ENCODE measurements at places on chromosomes 2 and 18.
A peak's percentile ranks its signal among the peaks of the same experiment; 100 is the strongest.

DNA sequence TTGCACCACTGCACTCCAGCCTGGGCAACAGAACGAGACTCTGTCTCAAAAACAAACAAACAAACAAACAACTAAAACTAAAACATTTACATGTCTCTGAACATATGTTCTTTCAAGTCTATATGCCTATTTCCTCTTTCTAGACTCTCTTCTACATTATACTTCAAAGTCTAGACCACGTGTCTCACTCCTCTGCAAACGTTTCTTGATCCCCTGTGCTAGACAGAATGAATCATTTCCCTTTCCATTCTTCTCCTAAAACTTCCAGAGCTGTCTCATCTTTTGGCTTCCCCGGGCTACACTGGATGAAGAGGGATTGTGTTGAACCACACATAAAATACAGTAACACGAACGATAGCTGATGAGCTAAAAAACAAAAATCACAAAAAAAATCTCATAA is 67.1 kb downstream of the BAZ2B start:
- DNase-seq = no peak

GRCh38 chr2:195468771-195469170 is 188.3 kb upstream of the SLC39A10 start:
- DNase-seq = no peak

DNA sequence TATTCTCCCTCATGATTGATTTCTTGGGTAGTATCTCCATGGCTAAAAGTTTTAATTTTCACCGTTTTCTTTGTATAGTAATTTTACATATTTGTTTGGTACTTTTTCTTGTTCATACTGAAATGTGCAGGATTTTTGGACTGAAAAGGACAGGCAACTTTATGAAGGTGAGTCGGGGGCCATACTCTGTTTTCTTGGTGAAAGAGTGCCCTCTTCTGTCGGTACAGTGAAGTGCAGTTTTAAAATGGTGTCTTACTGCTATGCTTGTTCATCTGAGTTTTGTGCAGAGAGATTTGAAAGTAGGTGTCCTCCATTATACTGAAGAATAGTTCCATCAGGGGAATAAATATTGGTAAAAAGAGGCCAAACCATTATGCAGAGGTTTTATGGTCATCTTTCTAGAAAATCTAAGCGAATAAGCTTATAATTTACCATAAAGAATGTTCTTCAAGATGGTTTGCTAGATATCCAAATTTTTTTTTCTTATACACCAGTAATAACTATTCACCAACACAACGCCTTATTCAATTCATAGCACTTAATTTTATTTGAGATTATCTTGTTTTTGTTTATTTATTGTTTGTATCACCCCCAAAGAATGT is 8.7 kb upstream of the SERPINB13 start:
- no peak for DNase-seq

- DNase-seq = peak; percentile 84
Observed at GRCh38 chr18:31684279-31685096, at the start of gene B4GALT6. B4GALT6 (minus strand) TSS chr18:31684581; CDS start chr18:31684426, 155 bp downstream.

- no peak for DNase-seq
Observed at GRCh38 chr2:239891698-239892097, 133.4 kb downstream of the NDUFA10 start.

DNA sequence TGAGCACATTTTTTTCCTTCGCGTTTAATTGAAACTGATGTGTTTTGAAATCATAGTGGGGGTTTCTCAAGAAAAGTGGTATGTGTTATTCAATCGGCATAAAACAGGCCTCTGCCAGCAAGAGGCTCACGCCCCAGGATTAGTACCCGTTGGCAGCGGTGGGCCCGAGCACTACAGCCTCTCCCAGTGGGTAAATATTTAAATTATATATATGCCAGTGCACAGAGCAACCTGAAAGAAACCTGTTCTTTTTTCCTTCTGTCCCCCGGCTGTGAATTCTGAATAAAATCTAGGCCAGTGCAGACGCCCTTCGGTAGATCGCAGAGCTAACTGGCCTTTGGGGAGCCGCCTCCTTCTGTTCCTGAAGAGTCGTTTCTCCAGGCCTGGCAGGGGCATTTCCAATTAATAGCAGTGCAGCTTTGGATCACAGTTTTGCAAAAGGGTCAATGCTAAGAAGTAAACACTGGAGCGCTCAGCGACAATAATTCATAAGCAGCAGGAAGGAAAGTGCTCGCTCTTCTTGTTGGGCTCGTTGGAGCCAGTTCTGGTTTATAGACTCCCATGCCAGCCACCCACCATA is 202.8 kb upstream of the SALL3 start:
- DNase-seq = no peak

GRCh38 chr18:70250781-70251180 is 38.1 kb upstream of the SOCS6 start:
- DNase-seq = no peak

DNA sequence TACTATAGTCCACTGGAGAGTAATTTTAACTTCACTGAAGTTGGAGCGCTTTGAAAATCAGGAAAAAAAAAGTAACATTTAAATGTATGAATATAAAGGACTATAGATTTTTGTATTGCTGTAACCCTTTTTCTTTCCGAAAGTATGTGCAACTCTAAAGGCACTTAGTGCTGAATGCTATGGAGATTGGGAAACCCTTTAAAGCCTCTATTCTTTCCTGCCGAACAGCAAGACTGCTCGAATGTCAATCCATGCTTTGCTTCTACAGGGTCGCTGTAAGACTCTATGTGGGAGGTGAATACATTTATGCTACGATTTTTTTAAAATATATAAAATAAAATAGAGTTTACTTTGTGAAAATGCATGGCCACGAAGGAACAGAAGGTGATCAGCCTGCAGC is 825 bp downstream of the GRB14 start:
- no peak for DNase-seq

DNA sequence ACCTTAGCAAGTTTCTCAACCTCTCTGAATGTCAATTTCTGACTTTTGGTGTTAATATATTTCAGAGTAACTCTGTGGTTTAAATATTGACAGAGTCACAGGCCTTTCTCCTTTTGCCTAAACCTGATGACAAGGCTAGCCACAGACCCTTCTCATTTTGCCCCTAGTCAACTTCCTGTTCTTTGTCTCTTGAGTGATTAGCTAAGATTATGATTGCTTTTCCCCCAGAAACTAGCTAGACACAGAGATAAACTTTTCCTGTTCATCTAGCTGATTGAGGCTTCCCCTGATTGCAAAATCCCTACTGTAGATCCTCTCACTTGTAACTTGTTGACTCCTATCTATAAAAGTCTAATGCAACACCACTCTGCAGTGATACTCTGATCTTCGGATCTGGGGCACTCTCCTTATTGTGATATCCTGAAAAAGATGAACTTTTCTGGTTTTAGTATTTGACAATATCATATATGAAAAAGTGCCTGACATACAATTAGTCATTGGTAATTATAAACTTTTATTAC is 241.4 kb downstream of the ZNF385B start:
- no peak for DNase-seq

GRCh38 chr2:233402346-233402745 is 48.1 kb downstream of the DGKD start:
- no peak for DNase-seq

- DNase-seq = no peak
Observed at GRCh38 chr2:46857871-46858701, 57.5 kb downstream of the MCFD2 start.

DNA sequence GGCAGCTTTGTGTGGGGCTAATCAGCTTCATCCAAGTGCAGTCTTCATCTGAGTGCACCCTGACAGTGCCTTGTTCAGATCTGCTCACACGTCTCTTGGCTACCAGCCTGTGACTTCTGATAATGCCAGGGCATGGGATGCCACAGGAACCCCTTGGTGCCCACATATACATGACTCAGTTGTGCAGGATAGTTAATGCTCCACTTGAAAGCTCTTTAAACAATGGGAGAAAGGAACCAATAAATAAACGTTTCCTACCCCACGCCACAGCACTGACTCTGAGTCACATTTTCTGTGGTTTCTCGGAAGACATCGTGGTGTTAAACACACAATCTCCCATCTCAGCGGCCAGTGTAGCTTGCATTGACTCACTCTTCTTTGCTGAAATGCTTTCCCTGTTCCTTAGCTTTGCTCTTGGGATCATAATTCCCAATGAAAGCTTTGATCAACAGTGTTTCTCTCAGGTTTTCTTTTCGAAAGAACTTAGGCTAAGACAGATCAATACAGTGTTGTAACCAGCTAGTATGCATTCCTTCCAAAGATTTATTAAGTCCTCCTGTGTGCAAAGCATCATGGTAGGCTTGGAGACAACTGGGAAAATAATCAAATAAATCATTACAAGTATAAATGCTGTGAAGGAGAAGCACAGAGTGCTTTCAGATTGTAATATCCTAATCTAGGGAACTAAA is 142.0 kb downstream of the COPS8 start:
- DNase-seq = no peak

- no peak for DNase-seq
Observed at GRCh38 chr2:173990970-173991819, 26.0 kb upstream of the SP3 start.

- DNase-seq = no peak
Observed at GRCh38 chr2:133833746-133834145, 265.5 kb upstream of the NCKAP5 start.

DNA sequence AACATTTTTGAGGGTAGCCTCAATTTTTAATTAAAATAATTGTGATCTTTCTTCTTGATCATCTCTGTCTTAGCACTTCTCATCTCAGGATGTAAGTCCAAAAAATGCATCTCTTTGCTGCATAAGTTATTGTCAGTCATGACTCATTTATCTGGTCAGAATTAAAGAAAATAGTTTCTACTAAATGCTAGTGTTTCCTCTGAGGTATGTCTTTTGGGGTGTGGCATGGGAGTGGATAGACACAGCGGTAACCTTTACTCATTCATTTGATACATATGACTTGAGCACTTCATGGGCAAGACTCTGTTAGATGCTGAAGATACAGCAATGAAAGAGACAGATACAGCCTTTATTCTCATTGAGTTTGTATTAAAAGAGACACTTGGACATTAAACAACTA is 284.7 kb downstream of the IRS1 start:
- DNase-seq = no peak

DNA sequence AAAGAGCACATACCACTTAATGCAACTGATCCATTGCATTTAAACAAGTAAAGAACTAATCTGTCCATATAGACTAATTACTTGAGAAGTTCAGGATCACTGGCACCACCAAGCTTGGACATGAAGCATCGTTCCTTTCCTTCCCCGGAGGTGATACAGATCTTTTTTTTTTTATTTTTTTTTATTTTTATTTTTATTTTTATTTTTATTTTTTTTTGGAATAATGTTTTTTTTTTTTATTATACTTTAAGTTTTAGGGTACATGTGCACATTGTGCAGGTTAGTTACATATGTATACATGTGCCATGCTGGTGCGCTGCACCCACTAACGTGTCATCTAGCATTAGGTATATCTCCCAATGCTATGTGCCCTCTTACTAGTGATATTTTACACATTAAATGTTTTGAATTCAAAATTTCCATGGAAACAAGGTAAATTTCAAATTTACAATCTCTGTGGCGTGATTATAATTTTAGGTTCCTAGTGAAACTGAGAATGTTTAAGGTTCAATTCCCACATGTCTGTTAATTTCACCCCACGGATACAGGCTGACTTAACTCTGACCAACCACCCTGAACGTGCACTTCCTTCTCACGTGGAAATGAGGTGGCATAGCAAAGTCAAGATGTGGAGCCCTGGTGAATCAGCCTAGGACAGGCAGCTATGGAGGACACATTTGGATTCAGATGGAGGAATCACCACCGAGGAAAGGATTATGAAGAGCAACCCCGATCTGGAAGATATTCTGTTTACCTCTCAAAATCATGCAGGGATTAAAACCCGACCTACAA is 101.6 kb upstream of the THOC1 start:
- no peak for DNase-seq

DNA sequence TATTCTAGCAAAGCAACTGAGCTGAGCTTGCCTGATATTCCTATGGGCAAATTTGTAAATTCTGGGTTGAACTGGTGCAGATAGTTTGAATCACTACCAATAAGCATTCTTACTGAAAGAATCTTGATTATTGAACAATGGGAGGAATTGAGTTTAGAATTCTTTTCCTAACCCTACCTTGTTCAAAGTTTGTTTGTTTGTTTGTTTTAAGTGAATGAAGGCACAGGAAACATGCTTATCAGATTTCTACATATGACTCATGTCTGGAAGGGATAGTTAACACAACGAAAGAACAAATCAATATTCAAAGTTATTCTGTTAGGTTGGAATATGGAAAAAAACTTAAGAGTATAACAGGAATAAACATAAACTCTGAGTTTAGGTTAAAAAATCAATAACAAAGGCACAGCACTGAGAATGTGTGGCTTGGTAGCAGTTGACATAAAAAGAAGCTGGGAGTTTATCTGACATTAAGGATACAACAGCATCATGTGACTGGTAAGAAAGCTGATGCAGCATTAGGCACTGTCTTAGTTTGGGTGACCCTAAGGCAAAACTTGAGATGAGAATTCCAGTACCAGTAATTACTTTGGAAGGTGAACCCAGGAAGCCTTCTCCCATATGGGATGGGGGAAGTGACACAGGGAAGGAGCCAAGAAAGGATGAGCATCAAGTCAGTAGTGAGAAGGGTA is 20.9 kb downstream of the BOD1L2 start:
- no peak for DNase-seq

DNA sequence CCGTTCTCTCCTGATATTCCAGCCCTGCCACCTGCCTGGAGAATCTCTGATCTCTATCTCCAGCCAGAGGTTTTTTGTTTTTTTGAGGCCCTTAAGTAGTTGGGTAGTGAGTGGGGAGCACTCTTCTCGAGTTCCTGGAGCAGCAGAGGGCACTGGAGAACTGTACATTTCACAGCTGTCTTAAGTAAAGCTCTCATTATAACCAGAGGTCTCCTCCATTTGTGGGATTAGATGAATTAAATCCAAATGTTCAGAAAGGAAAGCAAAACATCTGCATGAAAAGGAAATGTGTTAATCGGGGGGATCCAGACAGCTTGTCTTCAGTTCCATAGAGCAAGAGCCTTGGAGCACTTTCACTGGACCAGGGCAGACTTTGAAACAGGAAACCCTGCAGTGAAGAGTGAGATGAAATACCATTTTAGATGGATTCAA is 32.8 kb downstream of the AOX1 start:
- DNase-seq = peak; percentile 20

- DNase-seq = no peak
Observed at GRCh38 chr2:39679805-39680204, 14.1 kb downstream of the TMEM178A start.

- DNase-seq = no peak
Observed at GRCh38 chr2:70128005-70128404, 40.7 kb downstream of the PCBP1 start.

DNA sequence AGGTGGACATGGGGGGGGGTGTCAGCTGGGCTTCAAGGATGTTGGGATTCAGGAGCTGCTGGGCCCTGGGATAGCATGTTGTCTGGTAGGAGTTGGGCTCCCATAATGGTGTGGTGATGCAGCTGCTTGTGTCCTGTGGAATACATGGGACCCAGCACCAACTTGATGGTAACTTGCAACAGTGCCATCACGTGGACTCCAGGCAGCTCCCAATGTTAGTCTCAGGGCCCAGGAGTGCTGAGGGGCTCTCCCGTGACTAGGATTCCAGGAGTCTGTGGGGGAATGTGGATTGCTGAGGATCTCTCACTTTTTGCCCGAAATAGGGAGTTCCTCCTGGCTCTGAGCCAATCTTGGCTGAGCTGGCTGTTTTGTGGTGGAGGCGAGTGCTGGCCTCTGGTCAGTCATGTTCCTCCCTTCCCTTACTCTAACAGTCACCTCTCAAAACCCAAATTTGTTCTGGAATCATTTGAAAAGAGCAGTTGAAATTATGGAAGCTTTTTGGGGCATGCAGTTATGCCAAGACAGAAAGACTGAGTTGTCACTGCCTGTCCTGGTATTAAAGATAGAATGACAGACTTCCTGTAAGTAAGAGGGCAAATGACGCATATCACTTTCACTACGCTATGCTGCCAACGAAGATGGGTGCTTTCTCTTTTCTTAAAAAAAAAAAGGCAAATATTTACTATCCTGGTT is 607.1 kb downstream of the ADCYAP1 start:
- no peak for DNase-seq

GRCh38 chr18:27863780-27864430 is 313.0 kb downstream of the CDH2 start:
- DNase-seq = no peak

Measured in spinal cord (tissue), 10 donors.